GDM1 (cell line): ENCODE measurements at places on chromosomes 13 and 19.

DNA sequence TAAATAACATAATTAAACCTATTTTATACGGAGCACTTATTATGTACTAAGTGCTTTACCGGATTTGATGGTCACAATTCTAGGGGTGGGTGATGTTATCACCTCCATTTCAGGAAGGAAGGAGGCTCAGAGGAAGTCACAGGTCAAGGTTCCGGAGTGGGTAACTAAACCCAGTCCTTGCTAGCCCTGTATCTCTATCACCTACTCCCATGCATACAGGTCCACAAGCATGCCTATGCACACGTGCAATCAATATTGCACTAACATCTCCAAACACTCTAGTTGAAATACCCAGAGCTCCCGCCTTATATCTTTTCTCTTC lies 17.8 kb upstream of the FOSB start:
- no peak for DNase-seq

DNA sequence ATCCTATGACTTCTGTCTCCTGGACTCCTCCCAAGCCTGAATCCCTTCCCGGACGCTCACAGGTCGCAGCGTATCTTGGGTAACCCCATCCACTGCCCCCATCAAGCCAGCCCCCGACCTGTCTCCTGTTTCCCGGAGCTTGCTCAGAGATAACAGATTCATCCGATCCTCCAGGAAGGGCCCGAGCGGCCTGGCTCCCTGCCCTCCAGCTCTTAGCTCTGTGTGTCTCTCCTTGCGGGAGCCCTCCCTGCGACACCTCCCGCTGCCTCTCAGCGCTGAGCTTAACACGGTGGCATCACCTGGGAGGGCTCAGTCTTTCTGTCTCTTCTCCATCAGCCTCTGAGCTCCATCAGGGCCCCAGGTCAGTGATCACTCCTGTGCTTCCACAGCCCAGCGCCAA lies 4.3 kb upstream of the TMEM255B start:
- no peak for DNase-seq

GRCh38 chr19:58217069-58217481 lies 11.6 kb upstream of the ZNF544 start:
- no peak for DNase-seq

DNA sequence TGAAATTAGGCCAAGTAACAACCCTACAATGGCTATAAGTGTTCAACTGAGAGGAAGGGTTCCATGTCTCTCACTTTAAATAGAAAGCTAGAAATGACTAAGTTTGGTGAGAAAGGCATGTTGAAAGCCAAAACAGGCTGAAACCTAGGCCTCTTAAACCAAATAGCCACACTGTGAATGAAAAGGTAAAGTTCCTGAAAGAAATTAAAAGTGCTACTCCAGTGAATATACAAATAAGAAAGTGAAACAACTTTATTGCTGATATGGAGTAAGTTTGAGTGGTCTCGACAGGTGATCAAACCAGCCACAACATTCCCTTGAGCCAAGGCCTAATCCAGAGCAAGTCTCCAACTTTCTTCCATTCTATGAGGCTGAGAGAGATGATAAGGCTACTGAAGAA lies 209.6 kb downstream of the KLF12 start:
- no peak for DNase-seq

- no peak for DNase-seq
These were observed 691 bp downstream of the KIR2DL4 start for GRCh38 chr19:54804101-54804500.

DNA sequence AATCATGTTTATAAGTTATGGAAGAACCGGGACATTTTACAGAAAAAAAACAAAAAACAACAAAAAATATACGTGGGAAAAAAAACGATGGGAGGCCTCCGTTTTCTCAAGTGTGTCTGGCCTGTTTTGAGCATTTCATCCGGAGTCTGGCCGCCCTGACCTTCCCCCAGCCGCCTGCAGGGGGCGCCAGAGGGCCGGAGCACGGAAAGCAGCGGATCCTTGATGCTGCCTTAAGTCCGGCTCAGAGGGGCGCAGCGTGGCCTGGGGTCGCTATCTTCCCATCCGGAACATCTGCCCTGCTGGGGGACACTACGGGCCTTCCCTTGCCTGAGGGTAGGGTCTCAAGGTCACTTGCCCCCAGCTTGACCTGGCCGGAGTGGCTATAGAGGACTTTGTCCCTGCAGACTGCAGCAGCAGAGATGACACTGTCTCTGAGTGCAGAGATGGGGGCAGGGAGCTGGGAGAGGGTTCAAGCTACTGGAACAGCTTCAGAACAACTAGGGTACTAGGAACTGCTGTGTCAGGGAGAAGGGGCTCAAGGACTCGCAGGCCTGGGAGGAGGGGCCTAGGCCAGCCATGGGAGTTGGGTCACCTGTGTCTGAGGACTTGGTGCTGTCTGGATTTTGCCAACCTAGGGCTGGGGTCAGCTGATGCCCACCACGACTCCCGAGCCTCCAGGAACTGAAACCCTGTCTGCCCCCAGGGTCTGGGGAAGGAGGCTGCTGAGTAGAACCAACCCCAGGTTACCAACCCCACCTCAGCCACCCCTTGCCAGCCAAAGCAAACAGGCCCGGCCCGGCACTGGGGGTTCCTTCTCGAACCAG lies 1.8 kb upstream of the APOE start:
- peak; percentile 38 for DNase-seq

GRCh38 chr19:1474011-1474764 lies 4.8 kb downstream of the C19orf25 start:
- no peak for DNase-seq

GRCh38 chr19:49953416-49953815 lies 7.6 kb downstream of the SIGLEC11 start:
- no peak for DNase-seq
